NCI-H510A (cell line): ENCODE measurements at places on chromosomes 2 and 18.

DNA sequence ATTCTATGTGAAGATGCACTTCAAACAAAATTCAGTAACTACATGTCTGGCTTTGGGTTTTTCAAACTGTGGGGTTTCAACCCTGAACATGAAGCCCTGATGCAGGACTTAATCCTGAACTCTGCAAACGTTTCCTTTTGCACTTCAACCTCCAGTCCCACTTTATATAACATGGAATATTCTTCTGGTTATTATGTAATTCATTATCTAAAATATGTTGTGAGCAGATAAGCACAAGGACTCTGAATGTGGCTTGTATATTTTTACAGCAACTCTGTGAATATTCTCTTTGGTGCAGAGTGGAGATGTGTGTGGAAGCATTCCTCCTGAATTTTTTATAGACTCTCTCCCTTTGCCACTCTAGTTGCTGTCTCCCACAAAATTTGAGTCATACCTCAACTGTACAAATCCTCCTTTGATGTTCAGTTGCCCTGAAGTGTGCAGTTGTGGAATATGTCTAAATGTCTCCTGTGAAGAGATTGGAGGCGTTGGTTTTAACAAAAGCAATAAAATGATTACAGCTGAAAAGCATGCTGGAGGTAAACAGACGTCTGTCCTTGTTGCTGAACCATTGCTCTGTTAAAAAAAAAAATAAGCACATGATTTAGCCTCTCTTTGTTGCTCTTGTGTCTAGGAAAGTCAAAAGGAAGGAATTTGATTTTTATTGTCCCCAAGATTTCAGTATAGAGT is 205.1 kb upstream of the NRP2 start:
- DNase-seq, result no peak

DNA sequence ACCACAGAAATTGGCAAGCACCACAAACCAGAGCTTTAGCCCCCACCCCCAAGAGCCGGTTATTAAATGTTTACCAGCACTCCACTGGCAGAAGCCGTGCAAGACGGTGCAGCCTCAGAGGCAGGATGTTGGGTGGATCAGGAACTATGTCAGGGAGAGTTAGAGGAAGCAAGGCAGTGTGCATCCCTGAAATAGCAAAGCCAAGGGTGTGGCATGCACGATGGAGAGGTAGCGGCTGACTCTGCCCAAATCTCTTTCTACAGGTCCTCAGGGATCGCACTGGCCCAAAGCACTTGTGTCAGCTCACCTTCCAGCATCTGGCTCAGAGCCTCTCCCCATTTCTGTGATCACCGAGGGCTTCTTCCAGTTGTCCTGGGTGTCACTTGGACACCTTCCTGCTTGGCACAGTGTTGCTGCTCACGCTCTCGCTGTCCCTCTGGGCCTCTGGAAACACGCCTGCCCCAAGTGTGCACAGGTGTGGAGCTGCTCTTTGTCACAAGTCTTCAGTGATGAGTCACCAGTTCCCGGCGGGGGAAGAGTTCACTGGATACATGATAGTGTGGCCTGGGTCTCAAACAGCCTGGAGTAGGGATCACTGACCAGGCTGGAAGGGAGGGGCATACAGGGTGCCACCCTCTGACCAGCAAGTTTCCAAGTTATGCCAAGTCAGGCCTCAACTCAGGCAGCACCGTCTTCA is 17.3 kb upstream of the B3GNT7 start:
- peak; percentile 47 for DNase-seq

- DNase-seq, result no peak
These were observed 210.0 kb downstream of the CDH2 start for GRCh38 chr18:27966881-27967280.

DNA sequence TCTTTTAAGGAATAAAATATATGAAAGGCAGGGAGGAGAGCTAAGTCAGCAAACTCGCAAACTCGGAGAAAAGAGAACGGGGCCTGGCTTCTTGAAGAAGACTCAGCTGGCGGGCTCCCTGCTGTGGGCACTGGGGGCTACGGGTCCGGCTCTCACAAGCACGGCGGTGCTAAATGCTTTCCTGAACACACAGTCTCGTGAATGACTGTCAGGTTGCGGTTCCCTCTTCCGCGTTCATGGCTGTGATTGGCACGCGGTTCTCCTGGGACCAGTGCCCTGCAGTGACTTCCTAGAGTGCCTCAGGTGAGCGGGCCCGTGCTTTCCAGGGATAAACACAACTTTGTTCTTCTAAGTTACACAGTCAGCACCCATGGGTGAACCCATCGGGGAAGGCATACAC is 208.4 kb downstream of the HDAC4 start:
- no peak for DNase-seq

- DNase-seq, result no peak
These were observed 255.1 kb upstream of the LINC00305 start for GRCh38 chr18:64403784-64404503.

GRCh38 chr2:5145801-5146200 is 546.4 kb upstream of the SOX11 start:
- no peak for DNase-seq

DNA sequence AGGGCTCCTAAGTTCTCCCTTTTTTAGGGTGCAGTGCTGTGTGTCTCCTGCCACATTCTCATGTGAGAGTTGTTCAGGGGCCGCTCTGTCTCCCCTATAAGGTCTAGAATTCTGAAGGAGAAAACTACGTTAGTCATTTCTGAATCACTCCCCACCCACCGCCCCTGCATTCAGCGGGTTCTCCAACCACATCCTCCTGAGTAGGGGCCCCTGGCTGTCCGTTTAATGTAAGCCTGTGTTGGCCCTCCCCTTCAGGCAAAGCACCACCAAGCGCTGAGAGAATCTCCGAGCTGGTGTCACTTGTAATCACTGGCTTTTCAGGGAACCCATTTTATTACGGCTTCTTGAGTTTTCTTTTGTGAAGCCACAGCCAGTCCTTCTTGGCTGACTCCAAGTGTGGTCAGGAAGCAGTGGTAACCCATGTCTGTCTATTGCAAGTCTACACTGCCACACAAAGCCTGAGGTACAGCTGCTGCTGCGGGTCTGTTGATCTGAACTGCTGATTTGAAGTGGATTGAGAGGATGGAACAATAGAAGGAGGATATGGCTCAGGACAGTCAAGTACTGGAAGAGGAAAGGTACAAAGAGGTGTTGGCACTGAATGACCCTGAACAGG is 16.9 kb downstream of the LCT start:
- DNase-seq, result peak; percentile 61

GRCh38 chr2:134269230-134269629 is 15.4 kb downstream of the MGAT5 start:
- no peak for DNase-seq

DNA sequence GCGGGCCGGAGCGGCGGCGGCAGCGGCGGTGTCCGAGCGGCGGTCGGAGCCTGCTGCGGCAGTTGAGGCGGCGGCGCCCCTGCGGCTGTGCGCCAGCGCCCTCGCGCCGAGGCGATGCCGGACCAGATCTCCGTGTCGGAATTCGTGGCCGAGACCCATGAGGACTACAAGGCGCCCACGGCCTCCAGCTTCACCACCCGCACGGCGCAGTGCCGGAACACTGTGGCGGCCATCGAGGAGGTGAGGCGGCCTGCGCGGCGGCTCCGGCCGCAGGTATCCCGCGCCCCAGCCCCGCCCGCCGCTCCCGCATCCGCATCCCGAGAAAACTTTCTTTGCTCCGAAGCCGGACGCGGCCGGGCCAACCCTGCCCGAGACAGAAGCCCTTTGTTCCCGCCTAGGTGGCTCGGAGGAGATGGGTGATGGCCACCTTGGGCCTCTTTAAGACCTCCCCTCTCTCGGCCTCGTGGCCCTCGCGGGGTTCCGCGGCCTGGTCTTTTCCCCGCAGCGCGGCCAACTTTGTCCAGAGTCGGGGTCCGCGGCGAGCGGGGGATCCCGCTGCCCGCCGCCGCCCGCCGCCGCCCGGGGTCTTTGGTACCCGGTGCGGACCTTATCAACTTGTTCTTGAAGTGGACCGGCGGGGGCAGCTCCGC is 504 bp downstream of the ASAP2 start:
- no peak for DNase-seq

- no peak for DNase-seq
These were observed 317.9 kb upstream of the PKDCC start for GRCh38 chr2:41729800-41730364.

- no peak for DNase-seq
These were observed 316.8 kb upstream of the KCNH7 start for GRCh38 chr2:163155279-163155883.

DNA sequence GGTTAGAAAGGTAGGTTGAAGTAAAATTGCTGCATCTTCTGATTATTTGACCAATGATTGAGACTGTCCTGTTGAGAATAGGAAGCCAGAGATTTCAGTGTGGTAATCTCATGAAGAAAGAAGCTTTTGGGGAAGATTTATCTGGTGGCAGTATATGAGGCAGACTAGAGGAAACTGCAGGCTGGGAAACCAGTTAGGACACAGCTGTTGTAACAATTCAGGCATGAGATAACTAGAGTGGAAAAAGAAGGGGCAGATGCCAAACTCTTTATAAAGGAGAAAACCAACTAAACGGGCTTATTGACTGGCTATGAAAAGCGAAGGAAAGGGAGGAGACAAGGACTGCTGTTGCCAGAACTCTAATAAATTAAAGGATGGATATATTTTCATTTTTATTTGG is 155.6 kb downstream of the TTC27 start:
- DNase-seq, result no peak

DNA sequence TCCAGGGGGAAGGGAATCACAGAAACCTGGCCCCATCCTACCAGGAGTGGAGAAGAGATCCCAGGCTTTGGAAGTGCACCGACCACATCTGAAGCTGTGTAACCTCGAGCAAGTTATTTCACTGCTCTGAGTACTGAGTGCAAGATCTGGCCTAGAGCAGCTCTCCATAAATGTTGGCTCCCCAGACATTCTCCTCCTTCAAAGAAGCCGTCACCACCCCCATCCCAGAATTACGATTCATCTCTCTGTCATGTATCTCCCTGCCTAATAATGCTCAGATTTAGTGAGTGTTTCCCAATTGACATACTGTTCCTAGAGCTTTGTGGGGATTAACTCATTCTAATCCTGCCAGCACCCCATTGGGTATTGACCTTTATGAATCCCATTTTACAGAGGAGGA is 51.7 kb downstream of the TNS1 start:
- no peak for DNase-seq

DNA sequence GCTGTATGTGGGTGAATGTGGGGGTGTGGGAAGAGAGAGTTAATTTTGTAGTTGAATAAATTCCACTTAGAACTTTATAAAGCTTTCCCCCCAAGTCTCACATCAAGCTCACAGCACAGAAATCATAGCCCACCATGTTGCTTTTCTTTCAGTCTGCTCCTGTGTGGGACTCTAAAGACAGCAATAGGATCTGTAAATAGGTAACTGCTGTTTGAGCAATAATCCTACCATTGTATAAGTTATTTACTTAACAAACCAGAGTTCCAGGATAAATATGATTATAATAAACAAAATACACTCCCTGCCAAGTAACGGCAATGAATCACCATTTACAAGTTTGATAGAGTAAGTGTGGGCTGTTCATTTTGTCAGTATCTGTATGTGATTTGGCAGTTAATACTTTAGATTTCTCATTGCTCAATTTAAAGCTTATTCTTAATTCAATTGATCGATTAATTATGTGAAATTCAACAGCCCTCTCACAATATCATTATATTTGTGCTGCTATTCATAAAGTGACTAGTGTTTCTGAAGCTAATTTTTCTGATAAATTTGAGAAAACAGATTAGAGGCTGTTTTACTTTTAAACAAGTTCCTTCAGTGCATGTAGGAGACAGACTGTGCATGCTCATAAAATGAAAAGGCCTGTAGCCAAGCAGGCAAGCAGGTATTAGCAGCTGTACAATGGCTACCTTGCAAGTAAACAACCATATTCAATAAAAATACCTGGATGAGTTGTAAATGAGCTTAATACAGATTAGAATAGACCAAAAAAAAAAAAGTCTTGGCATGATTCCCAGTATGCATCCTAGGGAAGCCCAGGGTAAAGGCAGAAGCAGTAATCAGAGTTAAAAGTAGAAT is 142.7 kb downstream of the PDE11A start:
- DNase-seq, result no peak

- no peak for DNase-seq
These were observed 18.3 kb downstream of the POU3F3 start for GRCh38 chr2:104871972-104872865.

DNA sequence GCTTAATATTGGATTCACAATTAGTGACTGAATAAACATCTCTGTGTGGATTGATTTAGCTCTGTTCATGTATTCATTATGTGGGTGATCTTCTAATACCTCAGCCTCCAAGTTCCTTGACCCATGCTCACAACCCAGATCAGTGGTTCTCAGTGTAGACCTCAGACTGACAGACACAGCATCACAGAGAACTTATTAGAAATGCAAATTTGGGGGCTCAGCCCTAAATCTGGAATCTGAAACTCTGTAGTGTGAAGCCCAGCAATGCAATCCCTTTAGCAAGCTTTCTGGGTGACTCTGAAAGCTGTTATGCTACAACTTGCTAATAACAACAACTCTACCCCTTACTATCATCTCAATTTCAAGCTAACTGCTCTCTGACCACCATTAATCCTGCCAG is 273.1 kb upstream of the FANCL start:
- DNase-seq, result no peak

GRCh38 chr2:218169757-218170546 is 3.2 kb upstream of the CXCR1 start:
- no peak for DNase-seq

GRCh38 chr18:26902291-26902690 is 36.8 kb upstream of the AQP4 start:
- no peak for DNase-seq

DNA sequence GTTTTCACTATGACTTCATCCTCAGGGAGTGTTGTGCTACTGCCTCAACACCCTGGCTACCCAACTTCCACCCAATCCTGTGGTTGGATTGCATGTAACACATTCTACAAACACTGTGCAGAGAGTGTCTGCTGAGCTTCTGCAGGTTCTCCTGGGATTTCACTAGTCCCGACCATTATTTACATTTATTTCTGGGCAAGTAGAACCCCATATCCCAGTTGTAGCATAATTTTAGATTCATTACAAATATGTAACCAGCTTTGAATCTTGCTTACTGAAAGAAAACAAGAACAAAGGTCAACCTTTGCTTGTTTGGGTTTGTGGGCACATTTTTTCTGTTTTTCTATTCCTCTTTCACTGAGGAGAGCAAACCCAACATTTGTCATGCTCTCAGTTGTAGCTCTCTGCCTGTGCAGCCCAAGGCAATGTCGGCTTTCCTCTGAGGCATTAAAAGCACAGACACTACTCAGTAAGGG is 2036.1 kb upstream of the LRRTM1 start:
- DNase-seq, result no peak

DNA sequence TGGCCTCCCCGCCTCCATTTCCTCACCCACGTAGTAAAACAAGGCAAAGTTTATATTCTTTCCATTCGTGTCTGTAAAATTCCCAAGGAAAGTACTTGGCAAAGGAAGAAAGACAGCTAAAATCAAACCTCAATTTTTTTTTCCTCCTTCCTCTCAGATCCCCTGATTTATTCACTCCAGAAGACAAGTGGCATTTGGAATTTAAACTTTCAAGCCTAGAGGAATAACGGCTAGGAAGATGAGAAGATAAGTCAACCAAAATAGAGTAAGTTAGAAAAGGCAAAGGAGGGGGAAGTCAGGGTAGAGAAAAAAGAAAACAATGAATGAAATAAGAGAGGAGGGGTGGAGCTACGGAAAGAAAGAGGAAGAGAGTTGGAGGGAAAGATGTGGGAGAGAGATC is 198.9 kb upstream of the PIK3C3 start:
- no peak for DNase-seq

GRCh38 chr2:231715988-231716616 is 7.8 kb downstream of the PTMA start:
- no peak for DNase-seq
